NCI-H510A (cell line): ENCODE measurements at places on chromosomes 16 and 17.

- no peak for DNase-seq
Observed at GRCh38 chr16:11949527-11949926, 7.7 kb upstream of the NPIPB2 start.

DNA sequence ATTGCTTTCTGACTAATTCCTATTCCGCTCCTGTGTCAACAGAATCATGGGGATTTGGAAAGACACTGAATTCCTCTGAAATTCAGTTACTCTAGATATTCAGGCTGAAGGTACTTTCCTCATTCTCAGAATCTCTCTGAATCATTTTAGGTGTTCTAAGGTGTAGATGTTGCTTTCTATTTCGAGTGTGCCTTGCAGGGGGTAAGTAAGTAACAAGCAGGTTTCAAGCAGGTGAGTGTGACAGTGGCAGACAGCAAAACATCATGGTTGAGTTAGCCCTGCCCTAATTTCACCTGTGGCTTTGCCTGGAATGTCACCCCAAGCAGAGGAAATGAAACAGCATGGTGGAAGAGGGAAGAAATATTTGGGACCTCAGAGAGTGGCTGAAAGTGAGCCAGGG lies 75.1 kb downstream of the SHISA9 start:
- DNase-seq: no peak

DNA sequence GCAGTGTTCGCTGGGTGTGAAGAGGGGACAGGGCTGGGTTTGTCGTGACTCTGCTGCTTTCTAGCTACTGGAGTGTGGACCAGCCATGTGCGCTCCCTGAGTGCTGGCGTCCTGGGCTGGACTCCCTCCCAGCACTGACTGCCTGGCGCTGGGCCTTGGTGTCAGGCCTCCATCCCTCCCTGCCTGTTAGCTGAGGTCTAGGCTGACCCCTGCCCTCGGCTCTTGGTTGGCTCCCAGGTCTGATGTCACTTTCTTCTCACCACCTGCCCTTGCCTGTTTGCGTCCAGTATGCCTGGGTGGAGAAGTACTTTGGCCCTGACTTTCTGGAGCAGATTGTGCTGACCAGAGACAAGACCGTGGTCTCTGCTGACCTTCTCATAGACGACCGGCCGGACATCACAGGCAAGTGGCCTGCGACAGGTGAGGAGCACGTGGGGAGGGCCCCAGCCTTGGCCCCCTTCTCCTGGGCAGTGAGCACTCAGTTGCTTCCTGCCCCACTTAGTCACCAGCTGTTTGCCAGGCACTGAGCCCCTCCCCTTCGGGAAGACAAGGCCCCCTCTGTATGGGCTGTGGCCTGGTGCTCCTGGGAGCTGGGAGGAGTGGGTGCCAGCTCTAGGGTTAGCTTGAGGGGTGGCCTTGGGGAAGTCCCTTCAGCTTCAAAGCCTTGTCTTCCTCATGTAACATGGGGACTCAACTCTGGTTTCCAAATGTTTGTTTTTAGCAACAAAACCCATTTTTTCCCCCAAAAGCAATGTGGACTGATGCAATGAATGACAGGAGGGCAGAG lies 41.5 kb downstream of the NT5M start:
- no peak for DNase-seq

GRCh38 chr17:75125984-75126383 lies 5.6 kb downstream of the NT5C start:
- DNase-seq: no peak

DNA sequence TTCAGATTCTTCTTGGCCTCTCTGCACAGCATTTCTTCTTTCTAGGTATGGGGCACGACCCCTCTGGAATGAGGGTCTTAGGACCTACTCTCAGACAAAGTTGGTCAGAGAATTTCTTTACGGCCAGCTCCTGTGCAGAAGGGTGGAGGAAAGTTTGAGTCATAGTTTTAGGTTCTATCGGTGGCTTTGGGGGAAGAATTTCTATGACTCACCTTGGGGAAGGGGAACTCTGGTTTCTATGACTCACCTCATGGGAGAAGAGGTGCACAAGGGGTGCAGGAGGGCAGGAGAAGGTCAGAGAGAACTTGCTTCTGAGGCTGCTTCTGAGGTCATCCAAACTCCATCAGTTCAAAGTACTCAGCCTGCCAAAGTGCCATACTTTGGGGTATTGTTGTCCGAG lies 2.5 kb upstream of the ABCC12 start:
- no peak for DNase-seq

GRCh38 chr17:1041746-1042145 lies 44.8 kb downstream of the TIMM22 start:
- no peak for DNase-seq

DNA sequence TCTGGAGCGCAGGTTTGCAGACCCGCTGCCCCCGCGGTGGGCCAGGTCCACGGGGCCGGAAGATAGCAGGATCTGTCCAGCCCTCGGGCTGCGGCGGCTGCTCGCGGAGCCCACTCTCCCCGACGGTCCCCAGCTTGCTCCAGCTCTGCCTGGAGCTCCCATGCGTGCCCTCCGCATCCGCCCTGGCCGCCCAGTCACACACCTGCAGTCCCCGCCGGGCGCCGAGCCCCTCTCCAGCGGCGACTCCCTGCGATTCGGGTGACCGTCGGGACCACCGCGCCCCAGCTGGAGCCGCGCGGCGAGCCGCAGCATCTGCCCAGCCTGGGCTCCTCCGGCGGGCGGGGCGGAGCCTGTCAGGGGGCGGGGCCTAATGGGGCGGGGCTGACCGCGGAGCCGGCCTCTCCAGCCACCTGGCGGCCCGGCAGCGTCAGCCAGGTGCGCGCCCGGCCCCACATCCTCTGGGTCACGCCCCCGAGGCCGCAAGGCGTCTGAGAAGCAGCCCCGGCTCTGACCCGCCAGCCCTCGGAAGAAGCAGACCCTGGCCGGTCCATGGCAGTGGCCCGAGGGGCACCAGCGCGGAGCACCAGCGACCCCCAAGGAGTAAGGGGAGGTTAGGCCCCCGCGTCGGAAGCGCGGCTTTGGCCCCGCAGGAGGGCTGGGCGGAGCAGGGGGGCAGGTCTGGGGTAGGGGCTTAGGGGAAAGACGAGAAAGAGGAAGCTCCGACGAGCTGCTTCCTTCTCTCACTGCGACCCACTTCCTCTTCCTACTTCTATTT lies at the start of gene PIK3R5:
Gene PIK3R5 (minus strand): TSS at position 314 of the 775 bp plus-strand sequence. CDS start 54,213 bp downstream, outside the sequence.
- DNase-seq: no peak

GRCh38 chr16:84718-85406 lies 6.8 kb downstream of the MPG start:
- DNase-seq: peak; percentile 70

- DNase-seq: no peak
Observed at GRCh38 chr17:5019475-5019956, 15.7 kb downstream of the SLC52A1 start.

GRCh38 chr17:82226809-82227628 lies 1.8 kb upstream of the SLC16A3 start:
- no peak for DNase-seq

DNA sequence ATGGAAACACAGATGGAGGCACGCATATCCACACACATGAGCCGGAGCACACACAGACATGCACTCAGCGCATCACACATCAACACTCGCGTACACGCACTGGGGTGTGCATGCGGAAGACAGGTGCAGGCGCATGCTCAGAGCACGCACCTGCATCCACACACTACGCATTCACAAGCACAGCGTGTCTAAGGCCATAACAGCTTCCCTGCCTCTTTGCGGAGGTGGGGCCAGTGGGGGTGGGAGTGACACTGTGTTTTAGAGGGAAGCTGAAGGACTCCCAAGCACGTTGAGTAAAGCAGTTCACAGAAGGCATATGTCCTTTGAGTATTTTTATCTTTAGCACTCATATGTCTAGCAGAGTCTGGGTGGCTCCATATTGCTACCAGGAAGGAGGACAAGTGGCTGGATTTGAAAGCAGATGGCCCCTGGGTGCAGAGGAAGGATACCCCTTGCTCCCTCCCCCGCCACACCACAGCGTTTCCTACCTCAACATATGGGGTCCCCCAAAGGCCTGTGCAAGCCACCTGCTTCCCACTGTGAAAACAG lies 68.6 kb upstream of the TOB1 start:
- DNase-seq: peak; percentile 38

DNA sequence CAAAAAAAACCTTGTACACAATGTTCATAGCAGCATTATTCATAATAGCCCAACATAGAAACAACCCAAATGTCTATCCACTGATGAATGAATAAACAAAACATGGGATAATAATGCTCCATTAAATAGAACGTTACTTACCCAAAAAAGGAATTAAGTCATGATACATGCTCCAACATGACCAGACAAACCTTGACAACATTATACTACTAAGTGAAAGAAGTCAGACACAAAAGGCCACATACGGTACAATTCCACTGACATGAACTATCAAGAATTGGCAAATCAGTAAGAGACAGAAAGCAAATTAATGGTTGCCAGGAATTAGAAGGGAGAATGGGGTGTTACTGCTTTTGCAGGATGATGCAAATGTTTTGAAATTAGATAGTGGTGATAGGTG lies 193.8 kb upstream of the SHISA6 start:
- DNase-seq: no peak

- no peak for DNase-seq
Observed at GRCh38 chr16:52383119-52383518, 163.8 kb downstream of the TOX3 start.

- DNase-seq: no peak
Observed at GRCh38 chr16:14564861-14565687, 65.0 kb downstream of the PARN start.

GRCh38 chr16:30876867-30877266 lies 17.0 kb downstream of the BCL7C start:
- DNase-seq: peak; percentile 54

GRCh38 chr17:44079877-44080821 lies 9.6 kb downstream of the G6PC3 start:
- no peak for DNase-seq

GRCh38 chr16:88534638-88535190 lies 35.5 kb upstream of the ZC3H18 start:
- no peak for DNase-seq

GRCh38 chr16:12455287-12455798 lies 348.3 kb downstream of the CPPED1 start:
- no peak for DNase-seq

- no peak for DNase-seq
Observed at GRCh38 chr17:77127735-77128361, 12.9 kb upstream of the SEC14L1 start.

DNA sequence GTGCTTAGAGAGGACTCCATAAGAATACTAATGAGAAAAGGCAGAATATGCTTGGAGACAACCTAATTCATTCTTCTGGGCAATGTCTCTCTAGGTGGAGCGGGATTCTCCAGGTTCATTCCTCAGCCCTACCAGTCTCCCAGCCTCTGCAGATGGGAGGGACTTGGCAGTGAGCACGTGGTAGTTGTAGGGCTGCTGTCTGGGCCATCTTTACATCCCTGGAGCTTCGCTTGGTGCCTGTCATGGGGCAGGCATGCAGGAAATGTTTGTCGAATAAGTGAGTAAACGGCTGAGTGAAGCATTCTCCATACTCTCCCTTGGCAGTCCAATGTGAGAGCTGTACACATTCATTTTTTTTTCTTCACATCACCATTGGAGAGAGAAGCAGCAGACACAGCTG lies 387.5 kb downstream of the UTP18 start:
- DNase-seq: no peak

DNA sequence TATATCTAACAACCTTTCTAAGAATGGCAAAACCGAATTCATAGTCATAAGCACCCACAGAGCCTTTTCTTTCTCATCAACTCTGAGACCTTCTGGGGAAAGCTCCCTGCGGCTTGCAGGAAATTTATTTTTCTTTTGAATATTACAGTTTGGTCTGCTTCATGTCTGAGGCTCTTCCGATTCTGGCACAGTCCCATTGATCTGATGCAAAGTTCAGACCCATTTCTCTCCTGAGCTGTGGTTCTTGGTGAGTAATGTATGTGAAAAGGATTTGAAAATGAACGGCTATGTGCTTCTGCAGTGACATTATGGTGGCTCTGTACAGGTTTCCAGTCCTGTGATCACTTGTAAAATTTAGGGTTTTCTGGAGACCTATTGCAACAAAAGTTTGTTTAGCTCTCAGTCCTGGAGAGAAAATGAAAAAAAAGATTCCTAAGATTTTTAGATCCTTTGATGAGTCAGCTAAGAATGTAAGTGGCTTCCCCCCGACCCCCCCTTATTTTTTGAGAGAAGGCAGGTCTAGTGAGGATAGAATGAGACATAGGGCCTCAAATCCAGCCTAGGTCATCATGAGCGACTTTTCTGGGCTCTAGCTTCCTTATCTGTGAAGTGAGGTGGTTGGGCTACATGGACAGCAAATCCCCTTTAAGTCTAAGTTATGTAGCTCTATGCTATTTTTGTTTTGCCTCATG lies 4.6 kb downstream of the GAN start:
- no peak for DNase-seq

- no peak for DNase-seq
Observed at GRCh38 chr16:73339821-73340220, 291.9 kb upstream of the ZFHX3 start.

DNA sequence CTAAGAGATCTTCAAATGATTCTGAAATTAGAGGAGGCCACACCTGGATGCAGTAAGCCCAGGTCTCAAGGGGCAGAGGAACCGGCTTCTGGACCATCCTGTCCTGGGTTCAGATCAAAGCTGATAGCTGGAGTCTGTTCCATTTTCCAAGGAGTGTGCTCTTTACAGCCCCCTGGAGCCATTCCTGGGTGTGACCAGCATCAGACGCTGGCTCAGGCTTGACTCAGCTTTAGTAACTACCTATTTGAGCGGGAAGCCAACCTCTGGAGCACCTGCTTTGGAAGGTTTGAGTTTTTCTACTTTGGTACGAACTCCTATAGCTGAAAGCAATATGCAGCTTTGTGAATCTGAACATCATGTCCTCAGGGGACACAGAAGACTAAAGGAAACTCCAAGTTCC lies 12.9 kb upstream of the BBS2 start:
- DNase-seq: no peak

DNA sequence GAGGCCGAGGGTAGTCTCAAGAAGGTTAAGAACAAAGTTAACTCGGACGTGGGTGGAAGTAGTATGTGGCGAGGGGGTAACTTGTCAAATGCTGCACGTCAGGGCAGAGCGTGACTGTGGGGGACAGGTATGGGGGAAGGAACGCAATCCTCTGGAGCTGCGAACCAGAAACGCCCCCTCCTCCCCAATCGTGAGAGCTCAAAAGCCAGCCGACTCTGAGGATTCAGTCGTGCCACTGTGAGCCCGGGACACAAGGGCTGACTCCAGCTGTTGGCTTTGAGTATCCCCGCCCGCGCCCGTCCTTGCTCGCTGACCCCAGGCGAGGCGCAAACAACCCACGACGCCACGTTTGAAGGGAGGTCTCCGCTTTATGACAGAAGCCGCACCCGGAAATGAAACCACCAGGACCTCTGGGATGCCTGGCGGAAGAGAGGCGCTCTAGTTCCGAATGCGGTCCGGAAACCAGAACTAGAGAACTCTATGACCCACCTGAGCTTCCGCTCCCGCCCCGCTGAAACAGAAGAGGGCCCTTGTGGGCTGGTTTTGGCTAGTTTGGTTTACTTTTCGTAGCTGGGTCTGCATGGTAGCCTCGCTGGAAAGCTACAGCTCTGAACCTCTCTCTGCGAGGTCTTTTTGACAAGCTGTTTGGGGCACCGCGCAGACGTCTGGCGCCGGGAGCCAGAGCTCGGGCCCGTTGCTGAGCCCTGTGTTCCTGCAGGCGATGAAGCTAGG lies at the start of gene PEX12:
Gene PEX12 (minus strand): TSS at position 375 of the 732 bp plus-strand sequence. CDS start 550 bp downstream, outside the sequence.
- DNase-seq: peak; percentile 81

DNA sequence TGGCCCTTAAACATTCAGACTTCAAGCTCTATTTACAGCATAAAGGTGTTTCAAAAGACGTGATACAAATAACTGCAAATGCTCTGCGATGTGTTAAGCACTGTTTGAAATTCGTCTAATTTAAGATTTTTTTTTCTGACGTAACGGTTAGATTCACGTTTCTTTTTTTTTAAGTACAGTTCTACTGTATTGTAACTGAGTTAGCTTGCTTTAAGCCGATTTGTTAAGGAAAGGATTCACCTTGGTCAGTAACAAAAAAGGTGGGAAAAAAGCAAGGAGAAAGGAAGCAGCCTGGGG lies 681 bp upstream of the MAPT start:
- DNase-seq: no peak
